Fibroblast of mammary gland (primary cell): ENCODE measurements at places on chromosomes 2 and 18.

DNA sequence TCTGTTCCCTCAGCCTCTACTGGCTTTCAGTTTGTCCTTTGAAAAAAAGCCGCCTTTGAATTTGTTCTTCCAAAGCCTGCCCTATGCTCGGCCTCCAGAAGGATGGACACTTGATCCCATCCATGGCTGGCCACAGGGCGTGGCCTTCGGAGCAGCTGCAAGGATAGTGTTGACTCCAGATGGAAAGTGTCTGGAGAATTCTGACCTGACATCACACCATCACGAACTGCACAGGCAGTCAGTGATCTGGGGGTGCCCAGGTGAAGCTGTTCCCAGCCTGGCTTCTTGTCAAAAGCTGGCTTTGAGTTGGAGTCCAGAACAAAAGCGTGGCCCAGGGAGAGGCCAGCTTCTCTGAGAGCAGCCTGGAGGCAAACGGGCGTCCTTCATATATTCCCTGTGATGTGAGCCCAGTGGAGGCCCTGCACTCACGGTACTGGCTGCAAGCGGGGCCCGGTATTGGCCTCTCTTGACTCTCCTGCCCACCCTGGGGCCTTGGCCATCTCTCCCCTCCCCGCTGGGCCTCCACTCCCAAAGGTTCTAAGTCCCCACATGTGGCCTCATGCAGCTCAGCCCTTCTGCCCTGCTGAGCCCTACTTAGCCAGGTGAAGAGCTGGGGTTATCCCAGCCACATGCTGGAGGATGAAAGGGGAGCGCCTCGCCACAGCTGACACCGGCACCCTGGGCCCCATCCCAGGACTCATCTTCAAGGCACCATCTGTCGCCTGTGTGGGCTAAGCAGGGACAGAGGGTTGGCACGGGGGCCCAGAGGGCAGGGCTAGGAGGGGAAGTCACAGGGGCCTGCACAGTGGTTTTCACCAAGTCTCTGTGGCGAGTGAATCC is 20.4 kb upstream of the ATOH8 start:
- no peak for DNase-seq

GRCh38 chr18:51278045-51278649 is 80.7 kb upstream of the MEX3C start:
- DNase-seq = peak; percentile 27

- no peak for DNase-seq
These were observed 1.2 kb upstream of the CCDC88A start for GRCh38 chr2:55420871-55421270.

GRCh38 chr2:20488201-20488641 is 41.3 kb downstream of the RHOB start:
- DNase-seq = no peak

DNA sequence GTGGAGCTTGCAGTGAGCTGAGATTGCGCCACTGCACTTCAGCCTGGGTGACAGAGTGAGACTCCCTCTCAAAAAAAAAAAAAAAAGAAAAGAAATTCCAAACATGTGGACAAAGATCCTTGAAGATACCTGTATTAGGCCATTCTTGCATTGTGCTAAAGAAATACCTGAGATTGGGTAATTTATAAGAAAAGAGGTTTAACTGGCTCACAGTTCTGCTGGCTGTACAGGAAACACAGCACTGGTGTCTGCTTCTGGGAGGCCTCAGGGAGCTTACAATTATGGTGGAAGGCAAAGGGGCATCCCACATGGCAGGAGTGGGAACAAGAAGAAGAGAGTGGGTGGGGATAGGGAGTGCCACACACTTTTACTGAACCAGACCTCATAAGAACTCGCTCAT is 140.1 kb downstream of the SS18 start:
- no peak for DNase-seq

GRCh38 chr18:10351219-10351818 is 103.1 kb upstream of the APCDD1 start:
- DNase-seq = no peak

- DNase-seq = no peak
These were observed 86.2 kb downstream of the COPS8 start for GRCh38 chr2:237171881-237172280.

GRCh38 chr2:171482308-171482707 is 40.0 kb upstream of the CYBRD1 start:
- DNase-seq = no peak

- no peak for DNase-seq
These were observed 893.5 kb upstream of the ZEB2 start for GRCh38 chr2:145413261-145414030.

DNA sequence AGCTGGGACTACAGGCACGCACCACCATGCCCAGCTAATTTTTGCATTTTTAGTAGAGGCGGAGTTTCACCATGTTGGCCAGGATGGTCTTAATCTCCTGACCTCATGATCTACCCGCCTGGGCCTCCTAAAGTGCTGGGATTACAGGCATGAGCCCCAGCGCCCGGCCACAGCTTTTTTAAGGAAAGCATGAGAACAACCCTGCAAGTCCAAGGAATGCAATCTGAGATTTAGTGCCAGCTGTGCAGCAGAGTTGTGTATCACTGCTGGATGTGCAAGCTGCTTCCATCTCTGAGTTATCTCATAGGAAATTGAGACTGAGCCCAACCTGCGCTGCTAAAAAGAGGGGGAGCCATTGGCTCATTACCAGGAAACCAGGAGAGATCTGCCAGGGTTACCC is 399.9 kb upstream of the CYRIA start:
- no peak for DNase-seq

GRCh38 chr2:226669905-226670304 is 129.7 kb downstream of the IRS1 start:
- no peak for DNase-seq

DNA sequence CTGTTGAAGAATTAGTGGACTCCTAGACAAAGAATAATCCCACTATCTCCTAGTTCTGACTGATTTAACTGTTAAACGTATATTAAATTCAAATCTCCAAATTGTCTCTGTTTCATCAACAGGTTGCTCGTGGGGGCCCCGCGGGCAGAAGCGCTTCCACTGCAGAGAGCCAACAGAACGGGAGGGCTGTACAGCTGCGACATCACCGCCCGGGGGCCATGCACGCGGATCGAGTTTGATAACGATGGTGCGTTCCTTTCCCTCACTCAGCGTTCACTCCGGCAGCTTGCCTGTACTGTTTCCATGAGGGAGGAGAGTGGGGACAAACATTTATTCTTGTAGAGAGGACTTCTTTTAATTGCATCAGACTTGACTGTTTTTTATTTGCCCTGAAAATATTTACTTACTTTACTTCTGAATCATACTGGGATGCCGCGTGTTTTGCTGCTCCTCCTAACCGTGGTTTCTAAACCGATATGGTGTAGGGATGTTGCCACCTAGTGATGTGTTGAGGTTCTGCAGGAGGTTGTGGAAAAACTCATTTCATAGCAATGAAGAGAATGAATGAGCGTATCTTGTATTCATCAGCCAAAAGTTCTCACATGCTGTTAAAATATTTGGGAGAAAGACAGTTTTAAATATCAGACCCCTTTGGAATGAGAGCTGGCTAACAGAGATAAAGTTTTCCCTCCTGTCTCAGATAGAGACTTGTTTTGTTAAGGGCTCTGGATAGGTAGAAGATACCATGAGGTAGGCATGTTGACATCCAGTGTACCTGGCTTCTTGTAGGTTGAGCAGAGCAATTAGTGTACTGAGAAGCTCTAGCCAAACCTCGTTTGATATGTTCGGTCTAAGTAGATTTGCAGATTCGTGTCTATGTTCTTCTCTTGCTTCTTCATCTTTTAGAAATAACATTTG is 38.3 kb downstream of the ITGA6 start:
- DNase-seq = peak; percentile 84

- DNase-seq = peak; percentile 25
These were observed 533 bp downstream of the CXCR4 start for GRCh38 chr2:136117391-136117841.
